ENCODE measurements at places on chromosomes 12 and 14. TPM values are rescaled to one million over a fixed set of nuclear protein-coding genes. Genes with fewer than 3 reads are reported as not detected.

The DLGAP5 gene
- total RNA-seq, result 2.6 TPM

The NFKBIA gene
- 108 TPM for total RNA-seq

The NGB gene
- not detected for total RNA-seq

The TBC1D30 gene
- total RNA-seq, result 1.0 TPM

The CFAP251 gene
- total RNA-seq, result 3.4 TPM

The CDC42BPB gene
- total RNA-seq, result 71.1 TPM

The SETD3 gene
- 40.8 TPM for total RNA-seq

The SLC5A8 gene
- not detected for total RNA-seq

The CCDC175 gene
- not detected for total RNA-seq

The FIGNL2 gene
- total RNA-seq, result 0.24 TPM

The DAO gene
- total RNA-seq, result not detected

The GNG2 gene
- 16.4 TPM for total RNA-seq

The RFX4 gene
- not detected for total RNA-seq

The ZNF385A gene
- total RNA-seq, result 6.9 TPM

The PALS1 gene
- 11.6 TPM for total RNA-seq

The EMP1 gene
- total RNA-seq, result 465 TPM

The NAV3 gene
- total RNA-seq, result 16.3 TPM

The AQP2 gene
- total RNA-seq, result 0.31 TPM

The TMEM30B gene
- total RNA-seq, result not detected

The ZBTB42 gene
- 3.1 TPM for total RNA-seq

The GSC gene
- 0.44 TPM for total RNA-seq

The OR8S1 gene
- total RNA-seq, result not detected

The PTGER2 gene
- 5.6 TPM for total RNA-seq

The NKX2-8 gene
- total RNA-seq, result not detected

The TMCC3 gene
- total RNA-seq, result 0.73 TPM

The RNASE7 gene
- total RNA-seq, result not detected

The MIA2 gene
- total RNA-seq, result 13.5 TPM

The SLC6A13 gene
- not detected for total RNA-seq

The DBX2 gene
- not detected for total RNA-seq

The ZFYVE26 gene
- total RNA-seq, result 16.2 TPM

The YBX3 gene
- total RNA-seq, result 266 TPM

The RNF31 gene
- total RNA-seq, result 50.1 TPM

The DLK1 gene
- 0.19 TPM for total RNA-seq

The OR6C2 gene
- total RNA-seq, result not detected

The TMTC3 gene
- total RNA-seq, result 17.1 TPM

The SYNDIG1L gene
- total RNA-seq, result not detected

The ADGRD1 gene
- total RNA-seq, result 1.1 TPM

The ACOT6 gene
- not detected for total RNA-seq

The ERGIC2 gene
- 54.3 TPM for total RNA-seq

The MANSC4 gene
- total RNA-seq, result not detected

The MED13L gene
- total RNA-seq, result 67.7 TPM

The PTPRB gene
- 0.88 TPM for total RNA-seq

The STRN3 gene
- total RNA-seq, result 19.1 TPM

The PAPLN gene
- 33.1 TPM for total RNA-seq

The TEX22 gene
- total RNA-seq, result 0.44 TPM

The CYP46A1 gene
- 0.19 TPM for total RNA-seq

The LRRC9 gene
- total RNA-seq, result not detected

The SERPINA12 gene
- total RNA-seq, result not detected

The KRT85 gene
- total RNA-seq, result not detected

The SMCO3 gene
- total RNA-seq, result 0.24 TPM

The SLC25A47 gene
- total RNA-seq, result not detected

Measured in cardiac ventricle fibroblast (primary cell).